SIG-M5 (cell line): ENCODE measurements at places on chromosomes 11 and 22.

DNA sequence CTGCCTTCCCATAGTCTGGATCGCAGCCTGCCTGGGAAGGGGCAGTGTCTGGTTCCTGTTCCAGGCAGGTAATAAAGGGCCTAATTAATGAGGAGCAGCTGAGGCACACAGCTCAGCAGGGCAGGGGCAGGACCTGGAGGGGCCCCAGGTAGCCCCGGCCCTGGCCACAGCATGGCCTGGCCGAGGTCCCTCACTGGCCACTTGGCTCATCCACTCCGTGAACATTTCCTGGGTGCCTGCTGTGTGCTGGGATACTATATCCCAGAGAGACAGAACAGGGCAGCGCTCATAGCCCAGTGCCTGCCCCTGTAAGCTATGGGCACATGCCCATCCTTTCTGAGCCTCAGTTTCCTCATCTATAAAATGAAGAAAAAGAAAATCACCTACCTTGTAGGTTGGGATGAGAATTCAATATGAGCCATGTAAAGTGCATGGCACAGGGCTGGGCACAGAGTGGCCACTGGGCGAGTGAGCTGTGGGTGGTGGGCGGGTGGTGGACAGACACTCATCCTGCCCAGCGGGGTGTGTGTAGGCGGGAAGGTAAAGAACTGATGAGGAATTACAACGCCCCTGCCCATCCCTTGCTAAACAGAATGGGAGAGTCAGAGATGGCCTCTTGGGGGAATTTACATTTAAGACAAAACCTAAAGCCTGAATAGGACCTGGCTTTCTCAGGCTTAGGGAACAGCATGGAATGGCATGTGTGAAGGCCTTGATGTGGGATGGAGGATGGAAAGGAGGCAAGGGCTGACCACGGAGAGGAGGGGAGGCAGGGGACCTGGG, 9.2 kb downstream of the MYRF start:
- DNase-seq: no peak

DNA sequence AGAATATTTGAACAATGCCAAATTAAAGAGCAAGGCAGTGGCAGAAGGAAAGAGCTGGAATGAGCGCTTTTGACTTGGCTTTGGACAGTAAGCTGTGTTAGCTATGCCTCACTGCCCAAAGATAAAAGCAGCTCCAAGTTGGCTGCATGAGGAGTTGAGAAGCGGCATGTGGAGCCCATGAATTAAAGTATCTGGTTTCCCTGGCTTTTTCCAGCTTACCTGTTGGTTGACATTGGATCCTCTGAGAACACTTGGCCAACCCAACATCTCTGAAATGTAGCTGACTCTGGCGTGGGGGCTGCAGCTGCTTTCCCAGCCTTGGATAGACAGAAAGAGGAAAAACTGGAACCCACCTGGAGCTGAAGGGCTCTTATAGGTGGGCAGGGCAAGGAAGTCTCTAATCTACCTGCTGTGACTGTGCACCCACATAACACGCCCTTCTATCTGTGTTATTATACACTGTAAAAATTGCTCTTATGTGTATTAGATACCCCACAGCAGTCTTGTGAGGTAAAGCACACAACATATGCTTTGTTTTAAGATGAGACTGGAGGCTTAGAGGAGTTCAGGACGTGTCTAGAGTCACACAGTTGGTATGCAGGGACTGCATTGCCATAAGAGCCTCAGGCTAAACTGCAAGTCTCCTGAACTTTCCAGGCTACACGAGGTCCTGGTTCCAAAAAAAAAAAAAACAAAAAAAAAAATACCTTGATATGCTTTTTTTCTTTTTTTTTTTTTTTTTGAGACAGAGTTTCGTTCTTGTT, 5.8 kb downstream of the UBASH3B start:
- no peak for DNase-seq

DNA sequence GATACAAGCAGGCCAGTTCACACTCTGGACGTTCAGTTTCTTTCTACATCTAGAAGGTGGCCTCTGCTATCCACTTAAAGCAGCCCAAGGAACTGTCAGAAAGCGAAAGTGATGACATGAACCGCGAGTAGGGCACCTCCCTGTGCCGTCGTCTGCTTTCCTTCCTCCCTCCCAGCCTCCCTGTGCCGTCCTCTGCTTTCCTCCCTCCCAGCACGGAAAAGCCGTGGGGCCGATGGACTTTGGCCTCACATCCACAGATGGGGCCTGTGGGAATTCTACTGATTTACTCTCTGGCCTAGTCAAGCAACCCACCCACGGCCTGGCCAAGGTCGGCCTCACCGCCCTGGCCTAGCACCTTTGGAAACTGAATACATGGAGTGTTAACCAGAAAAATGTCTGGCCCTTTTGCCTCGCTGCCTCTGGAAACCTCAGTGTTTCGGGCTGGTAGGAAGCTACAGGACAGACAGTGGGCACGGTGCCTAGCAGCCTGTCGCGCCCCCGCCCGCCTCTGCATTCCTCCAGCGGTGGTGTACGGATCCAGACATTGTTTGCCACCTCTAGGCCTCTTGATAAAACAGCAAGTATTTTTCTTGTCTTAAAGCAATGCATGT, 14.2 kb downstream of the PEX26 start:
- no peak for DNase-seq

DNA sequence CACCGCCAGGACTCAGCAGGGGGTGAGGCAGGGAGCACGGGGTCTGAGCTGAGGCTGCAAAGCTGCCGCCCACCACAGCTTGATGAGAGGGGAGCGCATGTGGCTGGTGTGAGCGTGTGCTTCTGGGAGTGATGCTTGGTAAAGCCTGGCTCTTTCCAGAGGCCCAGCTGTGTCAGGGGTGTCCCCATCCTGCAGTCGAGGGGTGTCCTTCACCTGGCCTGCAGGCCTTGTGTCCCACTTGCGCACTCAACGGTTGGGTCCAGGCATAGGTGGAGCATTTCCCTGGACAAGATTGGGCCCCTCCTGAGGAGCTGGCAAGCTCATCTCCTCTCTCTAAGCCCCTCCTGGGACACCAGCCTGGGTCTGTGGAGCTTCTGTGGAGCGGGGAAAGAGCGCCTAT, 273.9 kb downstream of the TBC1D22A start:
- no peak for DNase-seq
